ENCODE measurements at places on chromosomes 16 and 17. TPM values are rescaled to one million over a fixed set of nuclear protein-coding genes. Genes with fewer than 3 reads are reported as not detected.

DNA sequence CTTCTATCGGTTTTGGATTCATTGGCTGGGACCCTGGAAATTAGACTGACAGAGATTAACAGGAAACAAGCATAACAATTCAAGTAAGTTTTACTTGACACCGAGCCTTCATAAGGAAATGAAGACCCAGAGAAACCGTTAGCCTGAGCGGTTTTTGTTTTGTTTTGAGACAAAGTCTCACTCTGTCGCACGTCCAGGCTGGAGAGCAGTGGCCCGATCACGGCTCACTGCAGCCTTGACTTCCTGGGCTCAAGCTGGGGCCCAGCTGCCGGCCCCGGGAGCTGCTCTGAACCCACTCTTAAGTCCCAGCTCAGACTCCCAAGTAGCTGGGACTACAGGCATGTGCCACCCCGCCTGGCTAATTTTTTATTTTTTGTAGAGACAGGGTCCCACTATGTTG, 321.3 kb downstream of the SEC14L1 start:
- no peak for DNase-seq

SPNS2 gene
- total RNA-seq = not detected

- DNase-seq = no peak
Measured at GRCh38 chr17:44976206-44976605, 8.1 kb upstream of the C1QL1 start.

GEMIN4 gene
- 14.3 TPM for total RNA-seq

C16orf89 gene
- not detected for total RNA-seq

DNA sequence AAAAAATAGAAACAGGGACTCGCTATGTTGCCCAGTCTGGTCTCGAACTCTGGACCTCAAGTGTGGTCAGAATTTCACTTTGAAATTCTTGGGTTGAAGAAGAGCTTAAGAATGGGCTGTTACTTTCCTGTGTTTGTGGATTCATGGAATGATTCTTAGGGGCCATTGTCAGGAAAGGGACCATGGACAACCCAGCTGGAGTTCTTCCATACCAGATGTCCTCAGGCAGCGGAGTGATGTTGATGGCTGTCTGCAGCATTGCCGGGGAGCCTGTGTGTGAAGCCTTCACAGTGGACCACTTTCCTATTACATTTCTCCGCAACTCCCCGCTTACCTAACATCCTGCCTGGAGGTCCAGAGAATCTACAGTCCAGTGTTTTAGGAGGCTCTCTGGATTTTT, 145.9 kb downstream of the CLEC16A start:
- no peak for DNase-seq

DOK4 gene
- 3.7 TPM for total RNA-seq

DNA sequence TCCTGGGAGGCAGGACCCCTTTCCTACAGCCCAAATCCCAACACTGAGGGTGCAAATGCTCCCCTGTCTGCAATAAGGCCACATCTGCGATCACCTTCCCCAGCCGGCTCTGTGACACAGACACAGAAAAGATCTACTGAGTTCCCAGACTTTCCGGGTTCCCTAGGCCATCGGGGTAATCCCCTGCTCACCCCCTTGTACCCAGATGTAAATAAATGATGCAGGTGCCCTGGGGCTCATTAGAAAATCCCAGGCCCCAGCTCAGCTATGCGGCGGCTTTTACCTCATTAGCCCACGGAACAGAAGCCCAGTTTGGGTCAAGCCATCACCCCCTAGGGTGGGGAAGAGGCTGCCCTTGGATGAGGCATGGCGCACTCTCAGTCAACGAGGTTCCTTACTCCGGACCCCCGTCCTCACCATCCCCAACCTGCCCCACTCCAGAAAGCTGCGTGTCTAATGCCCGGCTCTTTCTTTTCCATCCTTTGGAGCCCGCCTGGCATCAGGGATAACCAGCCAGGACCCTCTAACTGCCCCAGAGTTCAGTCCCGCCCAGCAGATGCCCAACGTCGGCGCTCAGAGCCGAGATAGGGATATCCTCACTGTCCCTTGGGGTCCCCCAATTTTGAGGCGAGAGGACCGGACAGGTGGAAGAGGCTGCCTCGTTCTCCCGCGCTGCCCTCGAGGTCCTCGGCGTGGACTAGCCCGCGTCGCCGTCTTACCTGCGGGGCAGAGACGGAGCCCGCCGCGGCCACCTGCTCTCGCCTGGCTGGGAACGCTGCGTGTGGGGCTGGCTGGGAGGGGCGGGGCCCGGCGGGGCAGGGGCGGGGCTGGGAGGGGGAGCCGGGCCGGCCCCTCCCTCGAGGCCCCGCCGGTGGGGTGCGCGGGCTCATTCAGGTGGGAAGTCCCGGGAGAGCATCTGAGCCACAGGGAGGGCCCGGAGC, at the start of gene ZNF385C:
TSS of gene ZNF385C (minus strand) at position 783 of the 941 bp plus-strand sequence. CDS start 35,417 bp downstream, outside the sequence.
- no peak for DNase-seq

DNA sequence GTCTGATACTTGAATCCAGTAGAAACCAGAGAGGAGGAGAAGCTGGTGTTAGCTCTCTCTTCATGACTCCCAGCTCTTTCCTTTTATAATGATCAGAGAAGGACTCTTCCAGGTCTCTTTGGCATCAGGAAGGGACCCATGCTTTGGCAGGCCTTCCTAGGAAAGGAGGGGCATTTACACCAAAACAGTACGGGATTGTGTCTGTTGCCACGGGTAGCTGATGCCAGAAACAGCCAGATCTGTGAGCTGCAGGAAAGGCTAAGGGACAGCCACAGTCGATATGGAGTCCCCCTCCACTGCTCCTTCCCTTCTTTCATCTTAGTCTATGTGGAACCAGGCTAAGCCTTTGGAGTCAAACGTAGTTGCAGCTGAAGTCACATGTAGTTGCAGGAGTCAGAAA, 9.3 kb downstream of the CEP295NL start:
- no peak for DNase-seq

GRCh38 chr17:80611816-80612215, 67.2 kb downstream of the RPTOR start:
- no peak for DNase-seq

GRCh38 chr17:74851612-74852236, 8.0 kb downstream of the GRIN2C start:
- no peak for DNase-seq

GRCh38 chr17:10649602-10650001, 7.5 kb downstream of the MYH3 start:
- DNase-seq = no peak

EVI2A gene
- 0.63 TPM for total RNA-seq

ZP2 gene
- not detected for total RNA-seq

DNA sequence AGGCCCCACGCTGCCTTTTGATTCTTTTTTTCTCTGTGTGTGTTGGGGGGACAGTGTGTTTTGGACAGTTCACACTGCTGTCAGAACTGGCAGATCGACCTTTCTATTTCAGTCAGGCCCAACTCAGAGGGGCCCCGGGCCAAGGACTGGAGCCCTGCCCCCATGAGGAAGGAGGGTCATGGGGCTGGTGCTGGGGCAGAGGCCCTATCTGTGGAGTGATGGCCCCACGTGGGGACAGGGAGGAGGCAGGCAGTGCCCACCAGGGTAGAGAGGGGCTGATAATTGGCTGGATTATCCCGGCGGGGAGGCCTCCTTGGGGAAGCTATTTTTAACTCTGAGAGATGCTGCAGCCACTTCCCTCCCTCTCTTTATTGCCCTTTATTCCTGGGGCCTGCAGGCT, 5.7 kb upstream of the KCNJ12 start:
- no peak for DNase-seq

SNAI3 gene
- not detected for total RNA-seq

- DNase-seq = peak; percentile 12
Measured at GRCh38 chr16:12535535-12536411, 267.9 kb downstream of the CPPED1 start.

TBC1D16 gene
- 20.3 TPM for total RNA-seq

GRCh38 chr17:81927152-81927652, 333 bp downstream of the MAFG start:
- DNase-seq = no peak

GRCh38 chr16:77090062-77090461, 100.9 kb upstream of the MON1B start:
- peak; percentile 43 for DNase-seq

GRCh38 chr16:1492923-1493745, at the start of gene TELO2:
TSS of gene TELO2 (plus strand) at chr16:1493360. CDS start at chr16:1494282, 922 bp downstream.
- peak; percentile 82 for DNase-seq

CCL23 gene
- total RNA-seq = not detected

SEPTIN1 gene
- not detected for total RNA-seq

GRCh38 chr17:21381076-21381706, 5.0 kb downstream of the KCNJ12 start:
- DNase-seq = no peak

DNA sequence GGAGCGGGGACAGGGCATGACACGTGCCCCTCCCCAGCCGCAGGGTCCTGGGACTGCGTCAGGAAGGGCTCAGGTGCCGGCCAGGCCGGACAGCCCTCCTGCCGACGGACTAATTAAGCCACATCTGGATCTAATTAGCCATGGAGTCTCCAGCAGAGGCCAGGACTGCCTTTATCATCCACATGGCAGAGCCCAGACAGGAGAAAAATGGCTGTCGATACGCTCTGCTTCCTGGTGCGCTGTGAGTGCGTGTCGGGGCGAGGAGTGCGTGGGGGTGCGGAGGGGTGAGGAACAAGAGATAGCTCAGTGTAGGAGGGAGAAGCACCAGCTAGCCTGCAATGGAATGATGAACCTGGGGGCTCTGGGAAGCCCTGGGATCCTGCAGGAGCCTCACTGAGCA, 218.8 kb downstream of the IRF8 start:
- DNase-seq = no peak

GRCh38 chr17:75553295-75554110, 28.0 kb downstream of the LLGL2 start:
- DNase-seq = no peak

DNA sequence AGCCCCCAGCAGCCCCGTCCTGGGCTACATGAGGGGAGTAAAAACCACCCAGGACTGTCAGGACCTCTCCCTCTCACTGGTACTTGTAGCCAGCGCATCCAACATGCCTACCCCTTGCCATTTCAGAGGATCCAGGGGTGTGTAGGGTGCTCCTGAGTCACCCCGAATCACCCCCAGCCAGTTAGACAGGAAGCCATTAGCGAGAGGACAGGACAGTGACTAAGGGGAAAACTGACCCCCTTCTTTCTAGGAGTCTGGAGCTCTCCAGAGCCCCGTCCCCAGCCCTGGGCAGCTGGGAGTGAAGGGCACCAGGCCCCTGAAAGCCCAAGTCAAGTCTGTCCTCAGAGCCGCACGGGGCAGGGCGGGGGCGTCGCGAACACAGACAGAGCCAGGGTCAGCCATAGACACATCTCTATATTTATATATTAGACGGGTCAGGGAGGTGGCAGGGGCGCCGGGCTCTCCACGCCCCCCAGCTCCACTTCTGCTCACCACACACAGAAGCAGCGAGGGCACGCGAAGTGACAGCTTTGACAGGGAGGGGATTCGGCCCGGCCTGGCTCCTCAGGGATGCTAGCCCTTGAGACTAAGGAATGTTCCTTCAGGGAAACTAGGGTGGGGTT, 485 bp upstream of the GDPD3 start:
- peak; percentile 25 for DNase-seq

ABCC6 gene
- total RNA-seq = not detected

TBX6 gene
- total RNA-seq = not detected

SLC4A1 gene
- total RNA-seq = not detected

SPN gene
- 0.89 TPM for total RNA-seq

TP53TG3 gene
- 3.4 TPM for total RNA-seq

- peak; percentile 27 for DNase-seq
Measured at GRCh38 chr16:86663685-86664521, 85.6 kb downstream of the FOXL1 start.

DNA sequence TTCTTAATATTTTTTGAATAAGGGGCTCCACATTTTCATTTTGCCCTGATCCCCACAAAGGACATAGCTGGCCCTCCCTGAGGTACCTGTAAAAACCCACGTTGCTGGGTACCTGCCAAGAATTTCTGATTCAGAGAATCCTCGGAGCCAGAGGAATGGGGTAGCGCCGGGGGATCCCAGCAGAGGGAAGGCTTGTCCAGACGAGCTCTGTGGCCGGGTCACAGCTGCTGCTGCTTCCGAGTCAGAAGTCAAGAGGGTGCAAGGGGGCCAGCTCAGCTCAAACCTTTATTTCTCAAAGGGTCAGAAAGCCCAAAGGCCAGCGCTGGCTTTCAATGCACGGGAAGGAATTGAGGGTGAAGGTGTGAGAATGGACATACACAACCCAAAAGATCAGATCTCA, 68.9 kb upstream of the SDK2 start:
- no peak for DNase-seq

HERPUD1 gene
- total RNA-seq = 29.4 TPM

- DNase-seq = no peak
Measured at GRCh38 chr16:3444032-3444388, 530 bp downstream of the NAA60 start.

DNA sequence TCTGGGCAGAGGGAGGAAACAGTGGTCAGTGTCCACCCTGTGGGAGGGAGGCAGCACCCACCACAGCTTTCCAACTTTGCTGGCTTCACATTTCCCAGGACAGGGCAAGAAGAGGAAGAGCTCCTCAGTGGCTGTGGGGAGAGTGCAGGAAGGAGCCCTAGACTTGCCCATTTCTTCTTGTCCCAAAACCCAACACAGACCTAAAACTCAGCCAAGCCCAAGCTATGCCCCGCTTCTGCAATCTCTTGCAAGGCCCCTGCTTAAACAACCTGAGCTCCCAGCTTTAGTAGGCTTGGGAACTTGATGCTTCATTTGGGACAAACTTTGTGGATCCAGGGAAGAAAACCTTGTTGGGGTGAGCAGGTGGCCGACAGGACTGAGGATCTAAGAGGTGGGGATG, 173.8 kb downstream of the LGALS9B start:
- DNase-seq = no peak

OXLD1 gene
- total RNA-seq = 84.9 TPM

GRCh38 chr17:35161281-35161761, 13.7 kb downstream of the UNC45B start:
- no peak for DNase-seq

DNA sequence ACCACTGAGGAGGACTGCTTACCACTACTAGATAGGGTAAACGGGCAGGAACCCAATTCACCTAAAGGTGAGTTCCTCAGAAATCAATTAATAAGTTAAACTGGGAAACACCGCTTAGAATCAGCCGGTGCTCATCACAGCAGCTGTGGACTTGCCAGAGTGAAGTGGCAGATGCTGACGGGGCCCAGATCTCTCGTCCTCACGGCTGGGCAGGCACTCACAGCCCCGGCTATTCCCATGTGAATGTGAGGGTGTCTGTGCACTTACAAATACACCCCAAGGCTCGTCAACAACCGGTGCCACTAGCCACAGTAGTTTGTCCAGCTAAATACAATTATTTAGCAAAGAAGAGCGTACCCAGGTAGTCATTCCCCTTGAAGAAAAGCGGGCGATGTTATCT, 29.7 kb downstream of the MBTPS1 start:
- no peak for DNase-seq

DNA sequence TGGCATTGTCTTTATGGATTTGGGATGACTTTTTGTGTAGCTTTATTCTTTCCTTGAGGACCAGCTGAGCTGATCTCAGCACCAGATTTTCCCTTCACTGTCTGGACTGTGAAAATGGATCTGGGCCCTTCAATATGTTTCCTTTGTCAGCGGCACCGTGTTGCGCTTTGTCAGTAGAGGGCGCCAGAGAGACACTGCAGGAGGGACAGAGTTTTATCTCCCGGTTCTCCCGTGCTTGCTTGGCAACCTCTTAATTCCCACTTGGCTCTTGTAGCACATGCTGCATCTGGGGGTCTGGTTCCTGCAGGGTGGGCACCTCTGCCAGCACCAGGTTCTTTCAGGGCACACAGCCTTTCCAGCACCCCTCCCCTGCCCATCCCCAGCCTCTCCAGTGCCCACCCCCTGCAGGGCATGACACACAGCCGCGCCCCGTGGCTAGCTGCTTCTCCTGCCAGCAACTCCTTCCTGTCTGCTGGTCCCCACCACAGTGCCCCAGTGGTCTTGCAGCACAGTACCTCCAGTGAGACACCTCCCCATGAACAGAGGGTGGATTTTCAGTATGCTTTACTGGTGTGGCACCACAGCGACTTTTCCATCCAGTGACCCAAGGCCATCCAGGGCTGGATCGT, 19.6 kb downstream of the OR1D5 start:
- peak; percentile 28 for DNase-seq

CHP2 gene
- not detected for total RNA-seq
